HS-5 (cell line): ENCODE measurements at places on chromosomes 6 and 20.
A peak's percentile ranks its signal among the peaks of the same experiment; 100 is the strongest.

DNA sequence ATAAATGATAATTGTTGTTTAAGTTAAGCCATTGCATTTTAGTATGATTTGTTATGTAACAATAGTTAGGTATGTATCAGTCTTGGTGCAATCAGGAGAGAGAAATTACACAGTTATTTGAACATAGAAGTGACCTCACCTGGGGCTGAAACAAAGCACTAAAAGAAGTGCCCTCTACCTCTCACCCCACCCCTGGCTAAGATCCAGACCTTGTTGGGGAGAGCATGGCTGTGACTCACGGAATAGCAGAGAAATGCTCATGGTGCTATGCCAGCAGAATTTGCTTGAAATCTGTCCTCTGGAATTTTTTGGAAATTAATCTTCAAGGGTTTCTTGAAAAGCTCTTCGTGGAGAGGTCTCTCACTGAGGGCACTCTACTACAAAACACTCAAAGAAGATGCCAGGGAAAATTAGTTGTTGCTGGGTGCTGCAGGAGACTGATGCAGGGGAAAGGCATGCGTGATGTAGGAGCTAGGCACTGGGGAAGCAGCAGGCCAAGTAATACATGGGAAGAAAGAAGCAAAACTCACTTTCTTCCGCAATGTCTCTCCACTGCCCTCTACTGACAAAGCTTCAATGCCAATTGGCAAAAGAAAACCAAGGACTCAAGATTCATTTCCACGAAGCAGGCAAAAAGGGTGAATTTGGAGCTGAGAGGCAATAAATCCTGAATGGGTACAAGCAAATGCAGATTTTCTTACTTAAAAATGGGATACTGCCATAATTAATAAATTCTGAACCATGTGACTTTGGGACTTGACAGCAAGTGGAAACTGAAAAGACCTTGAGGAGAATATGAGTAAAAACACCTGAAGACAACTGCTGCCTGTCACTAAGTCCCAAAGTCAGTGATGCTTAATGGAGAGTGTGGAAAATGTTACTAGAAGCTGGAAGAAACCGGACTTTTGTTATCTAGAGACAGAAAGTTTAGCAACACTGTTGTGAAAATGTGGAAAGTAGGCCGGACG, 136.3 kb upstream of the ZNF184 start:
- DNase-seq = peak; percentile 28

GRCh38 chr20:11274141-11274594, 600.4 kb upstream of the JAG1 start:
- peak; percentile 24 for DNase-seq

GRCh38 chr6:142728364-142728763, 216.6 kb downstream of the HIVEP2 start:
- DNase-seq = no peak

DNA sequence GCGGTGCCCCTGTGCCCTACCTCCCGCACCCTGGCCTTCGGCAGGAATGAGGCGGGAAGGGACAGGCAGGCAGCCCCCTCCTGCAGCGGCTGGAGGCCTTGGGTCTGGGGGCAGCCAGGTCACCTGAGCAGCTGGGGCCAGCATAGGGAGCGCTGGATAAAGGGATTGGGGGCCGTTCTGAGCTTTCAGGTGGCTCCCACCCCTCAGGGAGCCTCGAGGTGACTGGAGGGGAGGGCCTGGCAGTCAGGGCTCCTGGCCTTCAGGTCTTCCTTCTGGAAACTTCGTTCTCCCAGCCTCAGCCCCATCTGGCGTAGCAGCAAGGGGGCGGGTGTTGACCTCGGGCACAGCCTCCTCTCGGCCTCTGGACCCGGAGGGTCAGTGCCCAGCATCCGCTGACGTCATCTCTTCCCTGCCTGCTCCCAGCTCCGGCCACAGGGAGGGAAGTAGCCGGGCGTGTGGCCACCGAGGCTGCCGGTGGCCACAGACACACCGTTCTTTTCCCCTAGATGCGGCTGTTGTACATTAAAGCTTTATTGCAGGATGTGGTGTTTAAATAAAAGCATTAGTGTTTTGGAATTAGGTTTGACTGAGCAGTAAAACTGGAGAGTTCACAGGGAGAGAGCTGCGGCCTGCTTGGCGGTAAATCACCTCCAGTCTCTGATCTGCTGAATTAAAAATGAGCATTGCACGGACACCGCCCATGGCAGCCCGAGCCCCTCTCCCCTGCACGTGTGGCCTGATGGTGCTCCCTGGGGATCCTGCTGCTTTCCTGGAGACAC, 80.0 kb upstream of the GATA5 start:
- no peak for DNase-seq
